Spleen (tissue), 13 donors: ENCODE measurements at places on chromosomes 11 and 22. TPM values are rescaled to one million over a fixed set of nuclear protein-coding genes. Genes with fewer than 3 reads are reported as not detected.

GRCh38 chr11:83471831-83472727, 185.9 kb upstream of the CCDC90B start:
- DNase-seq: no peak
- H3K27me3 ChIP-seq: no peaks in the 10 kb centered on the region
- no peaks in the 10 kb centered on the region for H3K36me3 ChIP-seq
- no peak overlapping the region for H3K4me3 ChIP-seq

DNA sequence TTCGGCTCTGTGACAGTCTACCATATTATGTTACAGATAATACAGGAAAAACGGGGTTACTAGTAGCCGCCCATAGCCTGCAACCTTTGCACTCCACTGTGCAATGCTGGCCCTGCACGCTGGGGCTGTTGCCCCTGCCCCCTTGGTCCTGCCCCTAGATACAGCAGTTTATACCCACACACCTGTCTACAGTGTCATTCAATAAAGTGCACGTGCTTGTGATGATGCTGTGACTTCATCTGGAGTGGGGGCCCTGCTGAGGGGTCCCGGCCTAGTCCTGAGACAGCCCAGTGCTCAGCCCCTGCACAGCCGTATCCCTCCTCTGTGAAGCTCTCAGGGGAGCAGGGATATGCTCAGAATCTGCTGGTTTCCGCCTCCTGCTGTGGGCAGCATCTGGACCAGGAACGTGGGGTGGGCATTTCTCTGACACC, 1.2 kb downstream of the IFITM1 start:
- H3K4me3 ChIP-seq: peak overlapping the region; percentile 76
- no peaks in the 10 kb centered on the region for H3K27me3 ChIP-seq
- H3K36me3 ChIP-seq: peaks cover 16% of the 10 kb centered on the region
- peaks cover 62% of the 10 kb centered on the region for H3K4me1 ChIP-seq
- H3K27ac ChIP-seq: peak overlapping the region; percentile 95

DNA sequence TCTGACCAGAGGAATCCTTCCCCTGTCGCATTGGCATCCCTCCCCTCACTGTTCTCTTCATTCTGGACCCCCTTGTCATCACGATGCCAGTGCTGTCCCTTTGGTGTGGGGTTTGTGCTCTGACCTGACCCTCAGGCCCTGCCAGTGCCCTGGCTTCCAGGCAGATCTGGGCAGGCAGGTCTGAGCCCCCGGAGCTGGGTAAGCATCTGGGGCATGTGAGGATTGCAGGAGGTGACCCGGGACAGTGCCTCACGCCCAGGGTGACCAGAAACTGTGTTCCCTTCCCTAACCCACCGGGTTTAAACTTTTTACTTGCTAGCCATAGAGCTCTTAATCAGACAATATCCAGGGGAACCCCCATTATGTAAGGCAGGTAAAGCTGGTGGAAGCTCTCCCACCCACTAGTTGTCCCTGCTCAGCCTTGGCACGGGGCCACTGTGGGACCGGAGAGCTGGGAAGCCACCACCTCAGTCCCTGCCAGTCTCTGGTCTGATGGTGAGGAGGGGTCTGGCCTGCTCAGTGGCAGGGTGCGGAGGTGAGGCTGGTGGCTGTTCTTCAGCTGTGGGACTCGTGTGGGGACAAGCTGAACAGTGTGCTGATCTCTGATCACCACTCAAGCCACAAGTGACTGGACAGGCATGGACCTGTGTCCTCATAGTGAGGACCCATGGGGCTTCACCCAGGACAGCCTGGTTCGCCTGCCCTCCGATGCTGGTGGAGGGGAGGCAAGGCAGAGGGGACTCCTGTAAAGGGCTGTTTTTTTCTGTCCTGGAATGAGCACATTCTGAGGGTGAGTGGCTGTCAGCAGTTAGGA, 38.0 kb downstream of the BCR start:
- peaks cover 99% of the 10 kb centered on the region for H3K4me1 ChIP-seq
- no peaks in the 10 kb centered on the region for H3K36me3 ChIP-seq
- H3K27me3 ChIP-seq: no peaks in the 10 kb centered on the region
- H3K27ac ChIP-seq: peak overlapping the region; percentile 70
- no peak overlapping the region for H3K4me3 ChIP-seq

Gene VPREB1
- total RNA-seq: not detected

DNA sequence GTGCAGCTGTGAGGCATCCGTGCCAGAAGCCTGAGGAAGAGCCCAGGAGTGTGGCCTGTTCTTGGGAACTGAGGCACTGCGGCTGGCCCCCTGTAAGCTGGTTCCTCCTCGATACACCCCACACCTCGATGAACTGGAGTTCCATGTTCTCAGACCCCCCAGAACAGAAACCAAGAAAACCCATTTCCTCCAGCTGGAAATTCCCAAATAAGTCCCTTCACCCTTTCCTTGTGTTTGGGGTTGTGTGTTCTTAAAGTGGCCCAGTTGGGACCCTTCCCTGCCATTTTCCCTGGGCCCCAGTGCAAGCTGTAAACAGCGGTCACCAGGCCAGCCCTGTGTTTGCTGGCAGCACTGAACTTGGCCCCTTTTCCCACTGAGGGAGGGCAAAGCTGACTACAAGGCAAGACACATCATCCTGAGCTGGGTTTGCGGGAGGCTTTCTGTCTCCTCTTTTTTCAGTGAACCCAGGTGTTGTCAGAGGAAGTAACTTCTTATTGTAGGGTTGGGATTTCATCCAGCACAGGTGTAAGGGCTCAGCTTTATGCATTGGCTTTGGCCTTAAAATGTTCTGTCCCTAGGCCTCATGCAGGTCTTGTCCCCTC, 60.1 kb upstream of the MPEG1 start:
- DNase-seq: no peak
- no peaks in the 10 kb centered on the region for H3K27me3 ChIP-seq
- no peaks in the 10 kb centered on the region for H3K36me3 ChIP-seq

DNA sequence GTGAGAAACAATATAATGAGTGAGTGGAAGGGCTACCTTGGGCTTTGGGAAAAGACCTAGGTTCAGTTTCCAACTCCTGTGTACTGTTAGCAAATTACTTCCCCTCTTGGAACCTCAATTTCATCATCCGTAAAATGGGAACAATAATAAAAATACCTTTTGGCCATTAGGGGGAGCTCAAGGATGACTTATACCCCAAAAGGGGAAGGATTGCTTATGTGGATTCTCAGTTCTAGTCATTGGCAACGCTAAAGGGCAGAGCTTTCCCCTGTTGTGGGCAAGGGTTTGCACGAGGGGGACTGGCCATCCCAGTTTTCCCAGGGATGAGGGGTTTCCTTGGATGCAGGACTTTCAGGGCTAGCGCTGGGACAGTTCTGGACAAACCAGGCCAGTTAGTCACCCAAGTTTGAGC, 3.1 kb upstream of the COMMD9 start:
- H3K27me3 ChIP-seq: no peaks in the 10 kb centered on the region
- H3K4me1 ChIP-seq: peaks cover 8% of the 10 kb centered on the region
- H3K4me3 ChIP-seq: no peak overlapping the region
- H3K36me3 ChIP-seq: no peaks in the 10 kb centered on the region
- no peak overlapping the region for H3K27ac ChIP-seq

GRCh38 chr11:45907911-45908370, 870 bp upstream of the FREY1 start:
- DNase-seq: no peak
- no peaks in the 10 kb centered on the region for H3K4me1 ChIP-seq
- no peaks in the 10 kb centered on the region for H3K27me3 ChIP-seq
- H3K27ac ChIP-seq: no peak overlapping the region
- peaks cover 41% of the 10 kb centered on the region for H3K36me3 ChIP-seq
- H3K4me3 ChIP-seq: no peak overlapping the region

Gene KCNJ1
- total RNA-seq: not detected
